ENCODE measurements at places on chromosomes 12 and 14.

DNA sequence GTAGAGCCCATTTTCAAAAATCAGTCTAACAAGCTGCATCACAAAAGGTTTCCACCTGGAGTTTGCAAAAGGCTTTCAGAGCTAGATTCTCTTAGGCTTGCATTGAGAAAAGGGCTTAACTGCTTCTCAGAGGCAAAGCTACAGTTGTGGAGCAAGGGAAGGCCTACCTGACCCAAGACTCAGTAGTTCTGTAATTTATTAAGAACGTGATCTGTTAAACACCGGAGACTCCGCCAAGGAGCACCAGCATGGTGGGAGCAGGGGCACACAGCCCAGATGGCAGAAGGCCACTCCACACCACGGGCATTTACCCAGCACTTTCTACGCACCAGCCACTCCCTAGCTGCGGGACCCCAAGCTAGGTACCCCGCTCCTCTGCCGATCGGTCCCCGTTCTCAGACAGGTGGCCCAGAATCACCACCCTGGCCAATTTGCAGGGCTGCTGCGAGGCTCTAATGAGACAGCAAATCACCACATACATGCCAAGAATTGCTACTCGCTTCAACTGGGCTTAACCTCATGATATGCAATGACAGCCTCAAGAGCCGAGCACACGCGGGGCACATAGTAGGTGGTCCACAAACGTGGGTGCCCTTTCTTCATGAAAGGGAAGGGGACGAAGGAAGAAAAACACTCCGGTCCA lies 1.5 kb downstream of the ITPK1 start:
- DNase-seq: no peak
- H3K4me1 ChIP-seq: peaks cover 31% of the 10 kb centered on the region
- H3K4me3 ChIP-seq: peak overlapping the region; percentile 81
- peak overlapping the region; percentile 56 for H3K27ac ChIP-seq
- H3K27me3 ChIP-seq: no peaks in the 10 kb centered on the region
- peaks cover 21% of the 10 kb centered on the region for H3K36me3 ChIP-seq

- no peak overlapping the region for H3K27ac ChIP-seq
- H3K27me3 ChIP-seq: peaks cover 35% of the 10 kb centered on the region
- no peak for DNase-seq
- H3K4me3 ChIP-seq: no peak overlapping the region
Observed at GRCh38 chr14:55913324-55914025, 204.7 kb upstream of the PELI2 start.

DNA sequence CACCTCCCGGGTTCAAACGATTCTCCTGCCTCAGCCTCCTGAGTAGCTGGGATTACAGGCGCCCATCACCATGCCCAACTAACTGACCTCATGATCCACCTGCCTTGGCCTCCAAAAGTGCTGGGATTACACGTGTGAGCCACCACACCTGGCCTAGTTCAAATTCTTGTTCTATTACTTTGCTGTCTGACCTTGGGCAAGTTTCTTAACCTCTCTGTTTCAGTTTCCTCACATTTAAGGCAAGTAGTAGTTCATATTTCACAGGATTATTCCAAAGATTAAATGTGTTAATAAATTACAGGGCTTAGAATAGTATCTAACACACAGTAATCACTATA lies 10.9 kb downstream of the RXYLT1 start:
- DNase-seq: no peak
- H3K4me3 ChIP-seq: no peak overlapping the region
- H3K36me3 ChIP-seq: peaks cover 22% of the 10 kb centered on the region
- no peak overlapping the region for H3K27ac ChIP-seq
- H3K4me1 ChIP-seq: peaks cover 4% of the 10 kb centered on the region
- no peaks in the 10 kb centered on the region for H3K27me3 ChIP-seq

GRCh38 chr12:50024805-50025186 lies 498 bp downstream of the RACGAP1 start:
- H3K4me1 ChIP-seq: peaks cover 13% of the 10 kb centered on the region
- H3K4me3 ChIP-seq: peak overlapping the region; percentile 88
- peak overlapping the region; percentile 91 for H3K27ac ChIP-seq
- no peak for DNase-seq

GRCh38 chr12:48508987-48509386 lies 16.4 kb upstream of the OR8S1 start:
- no peaks in the 10 kb centered on the region for H3K36me3 ChIP-seq
- no peak for DNase-seq
- H3K27me3 ChIP-seq: peaks cover 41% of the 10 kb centered on the region
- no peaks in the 10 kb centered on the region for H3K4me1 ChIP-seq
- no peak overlapping the region for H3K27ac ChIP-seq
- H3K4me3 ChIP-seq: no peak overlapping the region

DNA sequence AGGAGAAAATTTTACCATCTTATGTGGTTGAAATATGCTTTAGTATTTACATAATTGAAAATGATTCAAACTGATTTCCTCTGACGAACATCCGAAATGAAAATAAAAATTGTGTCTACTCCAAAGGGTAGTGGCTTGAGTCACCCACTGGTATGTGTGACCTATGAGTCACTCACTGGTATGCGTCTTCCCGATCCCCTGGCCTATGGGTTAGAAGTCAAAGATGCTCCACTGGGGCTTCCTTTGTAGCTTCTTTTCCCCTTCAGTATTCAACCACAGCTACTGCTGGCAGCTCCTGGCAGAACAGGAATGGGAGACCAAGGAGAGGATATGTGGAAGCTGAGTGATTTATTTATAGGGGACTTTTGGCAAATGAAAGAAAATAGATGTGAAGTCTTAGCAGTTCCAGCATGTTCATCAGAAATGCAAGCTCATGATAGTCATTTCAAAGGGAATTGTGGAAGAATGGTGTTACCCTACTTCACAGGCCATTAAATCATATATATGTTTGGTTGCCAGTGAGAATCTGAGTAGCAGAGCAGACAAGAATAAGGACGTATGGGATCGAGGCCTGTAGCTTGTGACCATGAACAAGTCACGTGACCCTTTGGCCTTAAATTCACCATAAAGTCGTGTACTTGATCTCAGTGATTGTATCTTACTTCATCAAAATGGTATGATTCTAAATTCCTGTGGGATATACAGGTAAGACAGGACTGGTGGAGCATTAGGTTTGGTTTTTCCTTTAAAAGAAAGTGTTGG lies 108.3 kb downstream of the CRADD start:
- DNase-seq: peak; percentile 25
- no peaks in the 10 kb centered on the region for H3K27me3 ChIP-seq
- peak overlapping the region; percentile 37 for H3K4me3 ChIP-seq
- H3K27ac ChIP-seq: peak overlapping the region; percentile 90
- peaks cover 36% of the 10 kb centered on the region for H3K4me1 ChIP-seq
- no peaks in the 10 kb centered on the region for H3K36me3 ChIP-seq

- H3K27me3 ChIP-seq: no peaks in the 10 kb centered on the region
- peaks cover 13% of the 10 kb centered on the region for H3K4me1 ChIP-seq
- H3K36me3 ChIP-seq: no peaks in the 10 kb centered on the region
Observed at GRCh38 chr12:31797230-31797872, 68.5 kb upstream of the AMN1 start.

DNA sequence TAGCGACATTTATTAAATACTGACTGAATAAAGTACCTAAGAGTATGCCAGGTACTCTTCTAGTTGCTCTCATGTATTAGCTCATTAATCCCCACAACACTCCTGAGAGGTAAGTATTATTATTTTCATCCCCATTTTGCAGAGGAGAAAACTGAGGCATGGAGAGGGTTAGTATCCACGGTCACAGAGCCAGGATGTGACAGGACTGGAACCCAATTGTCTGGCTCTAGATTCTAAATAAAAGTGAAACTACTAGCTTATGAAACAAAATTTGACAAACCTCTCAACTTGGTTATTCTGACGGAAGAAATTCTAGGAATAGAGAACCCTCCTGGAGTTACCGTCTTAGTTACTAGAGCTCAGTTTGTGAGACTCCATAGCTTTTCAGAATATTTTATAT lies 112.2 kb downstream of the CHST11 start:
- peak overlapping the region; percentile 79 for H3K27ac ChIP-seq
- no peaks in the 10 kb centered on the region for H3K27me3 ChIP-seq
- H3K4me3 ChIP-seq: peak overlapping the region; percentile 66
- H3K4me1 ChIP-seq: peaks cover 59% of the 10 kb centered on the region
- peaks cover 13% of the 10 kb centered on the region for H3K36me3 ChIP-seq
